Renal pelvis (tissue), 12 donors: ENCODE measurements at places on chromosomes 2 and 18.
A peak's percentile ranks its signal among the peaks of the same experiment; 100 is the strongest.

GRCh38 chr2:237695201-237695780, 67.9 kb downstream of the LRRFIP1 start:
- DNase-seq = no peak

DNA sequence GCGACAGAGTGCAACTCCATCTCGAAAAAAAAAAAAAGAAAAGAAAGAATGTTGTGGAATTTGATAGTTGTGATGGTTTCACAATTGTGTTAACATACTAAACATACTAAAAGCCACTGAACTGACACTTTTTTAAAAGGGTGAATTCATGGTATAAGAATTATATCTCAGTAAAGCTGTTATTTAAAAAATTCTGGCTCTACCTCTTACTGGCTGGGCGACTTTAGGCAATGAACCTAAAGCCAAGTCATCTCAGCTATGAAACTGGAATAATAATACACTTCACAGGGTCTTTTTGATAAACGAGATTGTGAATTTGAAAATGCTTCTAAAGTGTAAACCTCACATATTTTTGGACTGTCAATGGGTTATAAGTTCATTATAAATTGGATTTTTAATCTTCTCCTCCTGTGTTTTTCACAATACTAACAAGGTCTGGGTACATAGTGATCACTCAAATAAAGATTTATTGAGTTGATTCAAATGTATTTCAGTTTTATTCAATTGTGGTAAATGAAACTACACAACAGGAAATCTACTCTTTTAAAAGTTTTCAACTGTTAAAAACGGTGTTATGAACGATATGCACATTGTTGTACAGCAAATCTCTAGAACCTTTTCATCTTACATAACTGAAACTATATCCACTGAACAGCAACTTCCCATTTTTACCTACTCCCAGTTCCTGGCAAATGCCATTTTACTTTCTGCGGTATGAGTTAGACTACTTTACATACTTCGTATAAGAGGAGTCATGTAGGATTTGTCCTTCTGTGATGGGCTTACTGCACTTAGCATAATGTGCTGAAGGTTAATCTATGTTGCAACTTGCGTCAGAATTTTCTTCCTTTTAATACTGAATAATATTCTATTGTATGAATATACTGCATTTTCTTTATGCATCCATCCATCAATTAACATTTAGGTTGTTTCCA, 43.0 kb upstream of the GTF2A1L start:
- DNase-seq = no peak

GRCh38 chr2:84719434-84719833, 161.4 kb downstream of the TRABD2A start:
- no peak for DNase-seq

GRCh38 chr18:13638719-13639595, 87.4 kb downstream of the FAM210A start:
- DNase-seq = no peak

DNA sequence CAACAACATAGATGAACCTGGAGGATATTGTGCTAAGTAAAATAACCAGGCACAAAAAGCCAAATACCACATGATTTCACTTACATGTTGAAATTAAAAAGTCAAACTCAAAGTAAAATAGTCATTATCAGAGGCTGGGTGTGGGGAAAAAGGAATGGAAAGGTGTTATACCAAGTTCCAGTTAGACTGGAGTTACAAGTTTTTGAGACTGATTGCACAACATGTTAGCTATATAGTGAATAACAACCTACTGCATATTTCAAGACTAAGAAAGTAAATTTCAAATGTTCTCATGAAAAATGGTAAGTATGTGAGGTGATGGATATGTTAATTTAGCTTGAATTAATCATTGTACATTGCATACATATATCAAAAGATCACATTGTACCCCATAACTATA, 116.8 kb upstream of the HNMT start:
- DNase-seq = no peak

- DNase-seq = no peak
Measured at GRCh38 chr2:158998551-158999248, 30.3 kb downstream of the TANC1 start.

DNA sequence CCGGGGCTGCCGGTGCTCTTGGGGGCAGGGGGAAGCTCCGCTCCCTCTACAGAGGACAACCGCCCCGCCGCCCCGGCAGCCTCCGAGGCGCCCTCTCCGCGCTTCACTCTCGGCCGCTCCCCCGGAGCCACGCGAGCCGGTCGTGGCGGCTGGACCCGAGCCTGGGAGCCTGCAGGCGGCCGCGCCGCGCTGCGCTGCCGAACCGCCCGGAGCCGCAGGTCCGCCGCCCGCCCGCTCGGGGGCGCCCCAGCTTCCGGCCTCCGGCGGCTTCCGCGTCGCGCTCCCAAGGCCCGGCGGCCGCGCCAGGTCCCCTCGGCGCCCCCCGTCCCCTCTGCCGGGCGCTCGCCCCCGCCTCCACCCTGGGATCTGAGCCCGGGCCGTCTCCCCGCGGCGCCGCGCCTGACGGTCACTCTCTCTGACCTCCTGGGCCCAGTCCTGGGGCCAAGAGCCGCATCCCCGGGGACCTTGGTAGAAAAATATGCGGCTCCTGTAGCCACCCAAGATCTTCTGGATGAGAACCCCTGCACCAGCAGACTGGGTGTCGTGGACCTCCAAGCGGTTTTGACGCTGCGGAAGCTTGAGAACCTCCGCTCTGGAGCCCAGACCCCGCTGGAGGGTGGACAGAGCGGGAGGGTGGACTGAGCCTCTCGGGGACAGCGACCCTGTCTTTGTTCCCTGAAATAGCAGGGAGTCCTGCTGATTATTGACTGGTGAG, 44.3 kb downstream of the SERTAD2 start:
- DNase-seq = no peak

- DNase-seq = no peak
Measured at GRCh38 chr2:218389333-218390150, 7.5 kb downstream of the SLC11A1 start.

GRCh38 chr2:48767330-48767729, 11.8 kb upstream of the LHCGR start:
- no peak for DNase-seq

- DNase-seq = no peak
Measured at GRCh38 chr18:48863432-48864065, 87.2 kb downstream of the SMAD7 start.

DNA sequence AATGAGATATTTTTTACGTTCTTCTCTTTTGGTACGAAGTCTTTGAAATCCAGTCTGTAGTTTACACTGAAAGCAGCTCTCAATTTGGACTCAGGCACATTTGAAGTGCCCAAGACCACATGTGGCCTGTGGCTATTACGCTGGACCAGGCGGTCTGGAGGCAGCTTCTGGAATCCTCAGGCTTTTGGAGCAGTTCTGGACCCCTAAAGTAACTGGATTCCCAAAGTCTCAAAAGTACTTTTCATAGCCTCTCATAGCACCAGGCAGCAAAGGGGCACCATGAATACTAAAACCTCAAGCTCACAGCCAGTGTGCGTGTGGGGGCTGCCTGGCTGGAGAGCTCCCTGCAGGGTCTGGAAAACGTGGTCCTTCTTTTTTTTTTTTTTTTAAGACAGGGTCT, 119.0 kb downstream of the SMAD7 start:
- DNase-seq = no peak

GRCh38 chr2:17879137-17879912, 858 bp downstream of the KCNS3 start:
- peak; percentile 65 for DNase-seq

DNA sequence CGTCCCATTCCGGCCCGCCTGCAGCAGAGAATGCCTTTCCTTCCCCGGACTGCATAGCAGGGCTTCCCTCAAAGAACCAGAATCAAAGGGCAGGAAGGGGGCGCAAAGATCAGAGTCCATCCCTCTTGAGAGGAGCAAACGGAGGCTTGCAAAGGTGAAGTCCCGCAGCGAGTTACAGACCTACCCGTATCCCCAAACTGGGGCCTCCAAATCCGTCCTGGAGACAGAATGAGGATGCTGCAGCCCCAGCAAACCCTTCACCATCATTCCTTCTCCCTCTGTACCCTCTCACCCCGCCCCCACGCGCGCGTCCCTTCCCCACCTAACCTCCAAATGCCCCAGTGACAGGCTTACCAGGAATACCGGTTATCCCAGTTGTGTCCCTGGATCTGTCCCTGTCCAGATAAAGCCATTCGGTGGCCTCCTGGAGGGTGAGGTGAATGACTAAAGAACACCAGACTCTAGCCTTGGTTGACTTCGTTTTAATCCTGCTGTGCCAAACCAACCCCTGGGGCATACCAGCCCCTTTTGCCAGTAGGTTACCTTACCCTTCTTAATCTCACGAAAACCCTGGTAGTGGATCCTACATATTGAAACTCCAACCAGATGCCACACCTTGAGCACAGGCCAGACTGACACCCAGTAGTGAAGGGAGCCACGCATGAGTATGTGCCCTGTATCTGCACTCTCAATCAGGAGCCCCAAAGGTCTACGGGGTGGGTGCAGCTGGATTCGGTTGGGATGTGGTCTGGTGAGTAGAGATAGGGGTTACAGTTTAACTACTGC, 961 bp upstream of the SLC40A1 start:
- DNase-seq = no peak

GRCh38 chr18:78241535-78242253, 737.9 kb upstream of the SALL3 start:
- DNase-seq = no peak
